Uterus (tissue), 4 donors: ENCODE measurements at places on chromosomes 7 and 10. TPM values are rescaled to one million over a fixed set of nuclear protein-coding genes. Genes with fewer than 3 reads are reported as not detected.

Gene SPDYE5
- not detected for total RNA-seq

Gene RAPGEF5
- total RNA-seq = 44.7 TPM

Gene C7orf33
- total RNA-seq = not detected

Gene NEUROG3
- not detected for total RNA-seq

- no peaks in the 10 kb centered on the region for H3K36me3 ChIP-seq
- H3K4me1 ChIP-seq = no peaks in the 10 kb centered on the region
- no peak overlapping the region for H3K27ac ChIP-seq
- H3K27me3 ChIP-seq = no peaks in the 10 kb centered on the region
- no peak for DNase-seq
These were observed 36.5 kb downstream of the COA1 start for GRCh38 chr7:43692582-43693373.

DNA sequence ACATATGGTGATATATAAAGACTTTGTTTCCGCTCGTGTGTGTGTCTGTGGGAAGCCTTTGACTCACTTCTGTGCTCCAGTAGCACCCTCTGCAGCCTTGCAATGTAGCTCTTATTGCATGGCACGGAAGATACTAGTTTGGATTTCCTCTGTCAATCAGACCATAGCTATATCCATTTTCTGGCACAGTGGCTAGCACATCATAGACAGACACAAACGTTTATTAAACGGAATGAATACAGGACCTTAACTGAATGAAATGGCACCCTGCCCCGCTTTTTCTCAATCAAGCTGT is 124.0 kb upstream of the PTPN20 start:
- H3K4me1 ChIP-seq = no peaks in the 10 kb centered on the region
- peak overlapping the region; percentile 73 for H3K4me3 ChIP-seq
- H3K36me3 ChIP-seq = no peaks in the 10 kb centered on the region
- DNase-seq = no peak
- H3K27ac ChIP-seq = peak overlapping the region; percentile 68

DNA sequence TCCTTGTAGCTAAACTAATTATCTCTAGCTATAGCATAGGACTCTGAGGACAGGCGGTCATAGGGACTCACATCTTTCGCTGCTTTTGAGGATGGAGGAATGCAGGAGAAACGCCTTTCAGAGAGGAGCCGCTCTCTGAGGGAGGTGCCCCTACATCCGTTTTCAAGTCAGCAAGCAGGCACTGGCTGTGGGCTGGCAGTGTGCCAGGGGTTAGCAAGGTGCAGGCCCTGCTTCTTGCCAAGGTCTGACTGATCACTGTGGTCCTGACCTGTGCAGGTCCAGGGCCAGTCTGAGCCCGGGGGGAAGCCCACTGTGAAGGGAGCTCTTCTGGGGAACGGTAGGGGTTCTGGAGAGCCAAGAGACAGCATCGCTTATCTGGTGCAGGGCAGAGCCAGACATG is 89.4 kb downstream of the SH3PXD2A start:
- H3K4me3 ChIP-seq = no peak overlapping the region
- DNase-seq = no peak
- H3K4me1 ChIP-seq = no peaks in the 10 kb centered on the region
- no peaks in the 10 kb centered on the region for H3K36me3 ChIP-seq
- H3K27ac ChIP-seq = no peak overlapping the region

DNA sequence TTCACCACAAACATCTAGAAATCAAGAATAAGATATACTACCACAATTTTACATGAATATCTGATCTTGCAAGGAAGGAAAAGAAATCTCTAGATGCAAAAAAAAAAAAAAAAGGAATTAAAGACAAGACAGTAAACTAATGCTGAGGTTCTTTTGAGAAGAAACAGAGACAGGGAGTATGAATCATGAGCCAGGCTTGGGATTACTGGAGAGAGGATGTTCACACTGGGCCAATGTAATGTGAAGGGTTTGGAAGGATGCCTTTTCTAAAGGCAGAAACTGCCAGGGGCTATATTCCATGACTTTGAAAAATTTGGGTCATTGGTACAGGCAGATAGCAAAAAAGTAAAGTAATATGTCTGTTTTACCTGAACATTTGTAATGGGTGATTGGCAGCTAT is 573.0 kb upstream of the IGFBP3 start:
- no peaks in the 10 kb centered on the region for H3K27me3 ChIP-seq
- no peaks in the 10 kb centered on the region for H3K4me1 ChIP-seq
- no peak overlapping the region for H3K27ac ChIP-seq
- no peaks in the 10 kb centered on the region for H3K36me3 ChIP-seq

DNA sequence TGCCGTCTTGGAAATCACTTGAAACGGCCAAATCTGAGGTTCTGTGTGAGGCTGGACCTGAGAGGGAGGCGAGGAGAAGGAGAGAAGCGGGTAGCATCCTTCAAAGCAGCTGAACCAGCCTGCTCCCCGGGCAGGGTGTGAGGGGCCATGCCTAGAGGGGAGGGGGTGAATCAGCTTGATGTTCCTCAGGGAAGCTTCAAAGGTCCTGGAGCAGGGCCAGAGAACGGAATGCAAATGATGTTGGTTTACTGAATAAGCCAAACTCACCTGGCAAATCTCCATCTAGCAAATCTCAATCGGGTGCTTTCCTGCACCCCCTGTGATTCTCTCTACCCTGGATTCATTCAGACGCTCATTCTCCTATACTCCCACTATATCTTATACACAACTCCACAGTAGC is 226.9 kb downstream of the WDR11 start:
- DNase-seq = no peak
- H3K36me3 ChIP-seq = no peaks in the 10 kb centered on the region
- H3K27me3 ChIP-seq = no peaks in the 10 kb centered on the region
- no peaks in the 10 kb centered on the region for H3K4me1 ChIP-seq
- H3K4me3 ChIP-seq = no peak overlapping the region

DNA sequence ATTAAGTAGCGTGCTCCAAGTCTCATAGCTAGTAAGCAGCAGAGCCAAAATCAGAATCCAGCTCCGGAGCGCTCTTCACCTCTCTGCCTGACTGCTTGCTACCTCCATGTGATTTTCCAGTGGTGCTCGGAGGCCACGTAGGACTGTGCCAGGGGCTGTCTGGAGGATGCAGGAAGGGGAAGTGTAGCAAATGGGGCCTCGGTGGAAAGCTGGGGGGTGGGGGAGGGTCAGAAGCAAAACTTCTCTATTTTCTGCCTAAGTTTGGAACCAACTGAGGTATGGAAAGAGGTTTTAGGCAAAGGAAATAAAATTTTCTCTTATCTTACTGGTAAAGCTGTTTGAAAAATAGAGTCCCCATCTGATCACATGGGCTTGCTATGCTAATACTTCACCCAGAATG is 108.7 kb downstream of the TBXAS1 start:
- no peaks in the 10 kb centered on the region for H3K4me1 ChIP-seq
- no peaks in the 10 kb centered on the region for H3K36me3 ChIP-seq
- no peak overlapping the region for H3K27ac ChIP-seq
- no peak for DNase-seq
